ENCODE measurements at places on chromosomes 1 and 21.

GRCh38 chr1:21319447-21320407, 29.5 kb upstream of the ECE1 start:
- no peak for DNase-seq

DNA sequence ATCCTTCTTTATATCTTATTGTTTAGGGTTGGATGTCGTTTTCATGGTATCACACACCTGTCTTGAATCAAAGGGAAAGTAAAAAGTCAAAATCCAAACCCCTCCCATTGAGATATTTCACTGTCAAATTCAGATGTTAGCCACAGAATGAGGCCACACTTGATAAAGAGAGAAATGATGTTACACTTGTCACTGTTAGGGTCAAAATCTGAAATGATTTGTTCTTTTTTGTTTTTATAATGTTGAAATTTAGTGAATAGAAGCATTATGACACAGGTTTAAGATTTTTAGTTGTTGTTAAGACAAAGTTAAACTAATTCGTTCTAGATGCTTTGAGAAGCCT, 13.1 kb downstream of the NFIA start:
- no peak for DNase-seq

DNA sequence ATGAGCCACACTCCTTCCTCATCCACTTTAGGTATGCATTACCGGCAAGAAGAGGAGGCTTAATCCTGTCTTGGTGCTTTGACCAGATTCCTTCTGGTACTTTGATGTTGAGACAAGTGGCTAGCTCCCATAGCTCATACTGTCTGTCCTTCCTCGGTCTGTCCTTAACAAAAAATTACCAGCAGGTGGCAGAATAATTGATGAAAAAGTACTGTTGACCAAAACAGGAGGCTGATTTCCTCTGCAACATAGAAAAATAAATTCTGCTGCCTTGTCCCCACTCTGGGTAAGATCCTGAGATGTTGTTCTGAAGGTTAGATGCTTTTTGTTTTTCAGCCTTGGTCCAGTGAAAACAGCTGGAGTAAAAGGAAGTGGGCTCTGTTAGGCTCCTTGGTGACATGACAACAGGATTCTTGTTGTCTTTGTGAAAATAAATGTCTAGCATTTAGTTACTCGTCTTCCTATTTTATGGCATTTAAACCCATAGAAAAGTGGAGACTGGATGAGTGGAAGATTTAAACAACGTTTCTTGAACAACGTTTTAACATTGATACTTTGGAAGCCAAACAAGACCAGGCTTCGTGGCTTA, 11.2 kb upstream of the HJV start:
- no peak for DNase-seq

DNA sequence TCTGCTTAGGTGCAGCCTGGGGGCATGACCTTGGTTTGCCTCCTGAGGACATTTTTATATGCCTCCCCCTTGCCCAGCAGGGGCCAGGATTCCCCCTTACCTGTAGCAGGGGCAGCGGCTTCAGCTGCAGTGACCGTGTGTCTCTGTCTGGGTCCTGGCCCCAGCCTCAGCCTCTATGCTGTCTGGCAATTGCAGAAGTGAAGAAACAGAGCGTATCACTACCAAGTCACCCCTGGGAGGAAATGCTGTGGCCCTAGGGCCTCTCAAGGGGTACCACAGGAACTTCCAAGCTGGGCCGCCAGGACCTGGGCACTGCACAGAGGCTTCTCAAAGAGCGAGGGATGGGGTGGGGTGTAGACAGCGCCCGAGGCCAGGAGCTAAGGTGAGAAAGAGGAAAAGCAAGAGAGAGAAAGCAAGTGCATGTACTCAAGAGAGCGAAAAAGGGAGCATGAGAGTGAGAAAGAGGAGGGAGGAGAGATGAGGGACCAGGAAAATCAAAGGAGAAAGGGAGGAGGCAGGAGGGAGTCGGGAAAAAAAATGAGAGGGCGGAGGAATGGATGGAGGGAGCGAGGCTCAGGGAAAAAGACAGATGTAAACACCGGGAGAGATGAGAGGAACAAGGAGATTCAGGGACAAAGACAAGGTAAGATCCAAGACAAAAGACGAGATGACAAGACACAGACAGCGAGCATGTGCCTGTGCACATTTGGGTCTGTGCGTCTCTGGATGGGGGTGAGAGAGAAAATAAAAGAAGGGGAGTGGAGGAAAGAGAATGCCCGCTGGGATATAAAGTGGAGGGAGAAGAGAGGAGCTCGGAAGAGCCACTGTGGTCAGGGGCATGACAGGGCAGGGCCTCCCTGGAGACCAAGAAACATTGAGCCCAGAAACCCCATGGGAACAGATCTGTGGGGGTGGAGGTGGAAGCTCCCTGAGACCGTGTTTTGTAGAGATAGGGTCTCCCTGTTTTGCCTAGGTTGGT, at the start of gene PTAFR:
TSS of gene PTAFR (minus strand) at position 199 of the 979 bp plus-strand sequence. CDS start 25,669 bp downstream, outside the sequence.
- DNase-seq = no peak

DNA sequence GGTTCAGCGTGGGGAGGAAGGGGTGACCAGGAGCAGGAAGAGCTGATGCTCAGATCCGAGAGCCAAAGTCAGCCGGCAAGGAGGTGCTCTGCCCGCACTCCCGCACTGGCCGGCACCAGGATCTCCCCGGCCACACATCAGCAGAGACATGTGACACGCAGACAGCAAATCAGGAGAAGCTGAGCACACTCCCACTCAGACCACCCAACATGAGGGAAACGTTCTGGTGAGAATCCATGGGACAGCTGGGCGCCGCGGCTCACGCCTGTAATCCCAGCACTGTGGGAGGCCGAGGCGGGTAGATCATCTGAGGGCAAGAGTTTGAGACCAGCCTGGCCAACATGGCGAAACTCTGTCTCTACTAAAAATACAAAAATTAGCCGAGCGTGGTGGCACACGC, 18.6 kb upstream of the PTTG1IP start:
- DNase-seq = no peak

GRCh38 chr1:16436946-16437474, at the start of gene SPATA21:
Gene SPATA21, minus strand, starts transcription at chr1:16437424. Its CDS starts 6,053 bp downstream, at chr1:16431371.
- DNase-seq = no peak

DNA sequence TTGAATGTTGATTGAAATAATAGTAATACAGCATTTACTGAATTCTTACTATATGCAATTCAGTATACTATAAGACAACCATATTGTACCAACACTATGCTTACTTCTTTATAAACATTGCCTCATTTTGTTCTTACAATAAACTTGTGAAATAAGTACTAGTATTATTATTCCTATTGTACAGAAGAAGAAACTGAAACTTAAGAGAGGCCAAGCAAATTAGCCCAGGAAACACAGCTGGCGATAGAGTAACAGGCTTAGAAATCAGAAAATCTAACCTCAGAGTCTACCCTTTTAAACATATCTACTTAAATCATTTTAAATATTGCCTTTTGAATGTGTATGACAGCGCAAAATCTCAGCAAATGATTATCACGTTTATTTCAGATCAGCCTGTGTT, 41.7 kb downstream of the FASLG start:
- DNase-seq = no peak

DNA sequence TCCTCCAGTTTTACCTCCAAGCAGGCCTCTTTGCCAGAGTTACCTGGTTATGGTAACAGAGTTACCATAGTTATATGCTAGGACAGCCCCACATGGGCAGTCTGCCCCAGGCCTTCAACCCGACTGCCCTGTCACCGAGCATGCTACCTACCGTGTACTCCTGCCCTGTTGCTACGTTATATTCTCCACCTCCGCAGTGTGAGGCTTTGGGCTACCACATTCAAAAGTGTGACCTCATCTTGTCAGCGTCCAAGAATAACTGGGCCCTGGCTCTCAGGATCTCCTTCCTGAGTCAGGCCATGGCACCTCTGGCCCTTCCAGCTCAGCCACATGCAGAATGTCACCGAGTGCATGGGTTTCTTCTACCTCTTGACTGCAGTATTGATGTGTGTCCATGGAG, 8.9 kb downstream of the MAPKAPK2 start:
- no peak for DNase-seq

DNA sequence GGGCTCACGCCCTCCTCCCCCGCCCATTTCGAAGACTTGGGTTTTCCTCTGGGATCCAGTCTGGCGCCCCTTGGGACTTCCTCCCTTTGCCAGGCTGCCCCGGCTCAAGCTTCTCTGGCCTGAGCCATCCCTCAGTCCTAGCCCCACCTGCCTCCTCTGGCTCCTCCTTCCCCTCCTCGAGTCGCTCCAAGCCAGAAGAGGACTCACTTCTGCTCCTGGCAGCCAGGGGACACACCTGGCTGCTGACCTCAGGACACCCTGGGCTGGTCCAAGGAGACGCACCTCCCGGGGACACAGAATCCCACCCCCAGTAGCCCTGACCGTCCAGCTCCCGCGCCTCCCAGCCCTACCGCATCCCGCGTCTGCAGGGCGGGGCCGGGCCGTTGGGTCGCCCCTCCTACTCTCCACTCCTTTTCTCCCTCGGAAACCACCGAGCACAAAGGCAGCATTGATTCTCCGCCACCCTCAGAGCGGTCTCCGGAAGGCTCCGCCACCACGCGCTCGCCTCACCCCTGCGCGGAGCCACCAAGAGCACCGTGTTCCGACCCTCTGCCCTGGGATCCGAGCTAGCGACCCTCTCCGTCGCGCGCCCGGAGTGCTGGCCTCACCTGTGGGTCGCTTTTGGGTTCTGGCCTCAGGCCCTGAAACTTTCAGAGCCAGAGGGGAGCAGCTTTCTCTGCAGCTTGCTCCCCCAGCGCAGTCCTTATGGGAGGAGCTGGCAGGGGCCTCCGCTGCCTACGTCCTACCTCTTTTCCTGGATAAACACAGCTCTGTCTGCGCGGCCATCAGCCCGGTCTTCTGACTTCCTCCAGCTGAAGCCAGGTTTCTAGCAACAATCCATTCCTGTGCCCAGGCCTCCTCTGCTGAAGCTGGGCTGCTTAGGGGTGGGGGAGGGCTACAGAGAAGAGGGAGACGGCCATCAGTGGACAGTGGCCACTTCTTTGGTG, at the start of gene C2CD4D:
TSS of gene C2CD4D (minus strand) at position 364 of the 947 bp plus-strand sequence. CDS start 831 bp downstream, outside the sequence.
- peak; percentile 56 for DNase-seq

GRCh38 chr1:19206947-19207346, 3.1 kb downstream of the UBR4 start:
- DNase-seq = no peak

- no peak for DNase-seq
These were observed 106.7 kb downstream of the HIVEP3 start for GRCh38 chr1:41812051-41812450.

DNA sequence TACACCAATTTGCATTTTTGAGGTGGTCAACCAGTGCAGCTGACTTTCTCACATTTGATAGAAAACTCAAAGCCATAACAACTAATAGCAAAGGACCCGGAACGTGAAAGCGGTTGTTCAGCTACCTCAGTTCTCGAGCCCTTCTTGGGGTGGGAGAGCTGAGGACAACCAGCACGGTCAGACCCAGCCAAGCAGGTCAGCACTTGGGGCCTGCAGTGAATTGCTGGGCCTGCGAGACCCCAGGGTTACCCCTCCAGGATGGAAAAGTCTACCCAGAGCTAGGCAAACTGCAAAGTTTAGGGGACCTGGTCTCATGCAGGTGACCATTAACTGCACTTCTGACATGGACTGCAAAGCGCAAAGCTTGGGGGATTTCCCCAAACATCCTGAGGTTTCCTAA, 23.8 kb upstream of the AJAP1 start:
- no peak for DNase-seq

DNA sequence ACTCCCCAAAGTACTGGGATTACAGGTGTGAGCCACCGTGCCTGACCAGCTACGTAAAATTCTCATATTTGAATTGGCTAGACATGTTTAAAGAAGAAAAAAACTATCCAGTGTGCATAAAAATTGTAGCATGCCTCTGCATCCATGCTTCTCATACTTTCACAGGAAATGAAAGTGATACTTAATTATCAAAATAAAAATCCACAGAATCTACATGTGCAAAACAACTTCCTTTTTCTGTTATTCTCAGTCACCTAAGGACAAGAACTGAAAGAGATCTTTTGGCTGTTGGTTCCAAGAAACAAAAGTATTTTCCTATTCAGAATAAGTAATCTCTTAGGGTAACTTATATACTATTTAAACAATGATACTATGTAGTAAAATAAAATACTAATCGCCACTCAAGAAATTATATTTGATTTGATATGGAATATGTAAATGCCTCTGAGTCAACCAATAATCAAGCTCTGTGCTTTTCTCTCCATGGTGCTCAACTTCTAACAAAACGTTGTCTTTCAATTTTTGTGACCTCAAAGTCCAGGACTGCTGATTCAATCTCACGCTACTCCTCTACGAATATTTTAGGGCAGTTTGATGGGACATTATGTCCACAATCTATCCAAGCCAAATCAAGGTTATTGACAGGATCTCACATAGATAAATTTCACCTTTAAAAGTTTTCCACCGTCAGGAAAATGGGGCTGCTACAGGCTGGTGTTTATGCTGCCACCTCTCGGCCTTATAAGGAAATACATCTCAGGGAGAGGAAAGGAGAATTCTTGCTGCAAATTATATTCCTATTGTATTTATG, 102.7 kb downstream of the ZNF281 start:
- no peak for DNase-seq

GRCh38 chr1:21756393-21757089, 26.4 kb downstream of the USP48 start:
- DNase-seq = no peak

GRCh38 chr1:1194723-1195122, 11.7 kb downstream of the TNFRSF18 start:
- DNase-seq = no peak

GRCh38 chr1:38053416-38054091, 7.0 kb upstream of the POU3F1 start:
- no peak for DNase-seq

- no peak for DNase-seq
These were observed 142.0 kb upstream of the PDE4B start for GRCh38 chr1:65650682-65651081.

- DNase-seq = no peak
These were observed at the start of gene CCDC190 for GRCh38 chr1:162861101-162861500. Gene CCDC190, minus strand, starts transcription at chr1:162861175. Its CDS starts 1,529 bp downstream, at chr1:162859646.

- DNase-seq = no peak
These were observed 33.5 kb downstream of the CSMD2 start for GRCh38 chr1:34131396-34132160.

DNA sequence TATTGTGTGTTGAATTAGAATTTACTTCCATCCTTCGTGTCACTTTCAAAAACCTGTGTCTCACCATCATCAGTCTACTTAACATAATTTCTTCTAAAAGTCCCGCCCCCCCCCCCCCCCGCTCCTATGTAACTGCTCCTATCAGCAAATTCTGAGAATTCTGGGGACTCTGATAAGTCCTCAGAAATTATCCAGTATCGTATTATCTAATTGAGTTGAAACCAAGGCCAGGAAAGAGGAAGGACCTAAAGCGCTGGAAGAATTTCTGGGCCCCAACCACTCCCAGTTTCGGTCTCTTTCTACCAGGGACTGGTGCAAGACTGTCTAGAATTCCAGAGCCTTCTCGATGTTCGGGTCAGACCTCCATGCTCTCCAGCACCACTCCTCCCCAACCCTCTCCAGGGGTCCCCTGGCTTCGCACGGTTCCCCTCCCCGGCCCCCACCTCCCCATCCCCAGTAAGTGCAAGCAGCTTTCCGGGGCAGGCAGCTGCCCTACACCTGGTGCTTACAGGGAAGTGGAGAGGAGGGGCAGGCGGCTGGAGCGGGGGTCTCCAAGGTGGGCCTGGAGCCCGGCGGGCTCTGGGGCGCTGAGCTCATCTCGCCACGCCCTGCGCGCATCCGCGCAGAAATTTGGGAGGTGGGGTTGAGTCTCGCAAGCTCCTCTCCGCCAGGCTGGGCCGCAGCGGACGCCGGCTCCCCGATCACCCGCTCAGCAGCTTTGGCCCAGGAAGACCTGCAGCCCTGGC, 16.0 kb upstream of the ZNF496 start:
- DNase-seq = no peak
